ENCODE measurements at places on chromosomes 12 and 14.

GRCh38 chr14:72451054-72451972 lies 442.6 kb downstream of the DPF3 start:
- DNase-seq: peak; percentile 44

DNA sequence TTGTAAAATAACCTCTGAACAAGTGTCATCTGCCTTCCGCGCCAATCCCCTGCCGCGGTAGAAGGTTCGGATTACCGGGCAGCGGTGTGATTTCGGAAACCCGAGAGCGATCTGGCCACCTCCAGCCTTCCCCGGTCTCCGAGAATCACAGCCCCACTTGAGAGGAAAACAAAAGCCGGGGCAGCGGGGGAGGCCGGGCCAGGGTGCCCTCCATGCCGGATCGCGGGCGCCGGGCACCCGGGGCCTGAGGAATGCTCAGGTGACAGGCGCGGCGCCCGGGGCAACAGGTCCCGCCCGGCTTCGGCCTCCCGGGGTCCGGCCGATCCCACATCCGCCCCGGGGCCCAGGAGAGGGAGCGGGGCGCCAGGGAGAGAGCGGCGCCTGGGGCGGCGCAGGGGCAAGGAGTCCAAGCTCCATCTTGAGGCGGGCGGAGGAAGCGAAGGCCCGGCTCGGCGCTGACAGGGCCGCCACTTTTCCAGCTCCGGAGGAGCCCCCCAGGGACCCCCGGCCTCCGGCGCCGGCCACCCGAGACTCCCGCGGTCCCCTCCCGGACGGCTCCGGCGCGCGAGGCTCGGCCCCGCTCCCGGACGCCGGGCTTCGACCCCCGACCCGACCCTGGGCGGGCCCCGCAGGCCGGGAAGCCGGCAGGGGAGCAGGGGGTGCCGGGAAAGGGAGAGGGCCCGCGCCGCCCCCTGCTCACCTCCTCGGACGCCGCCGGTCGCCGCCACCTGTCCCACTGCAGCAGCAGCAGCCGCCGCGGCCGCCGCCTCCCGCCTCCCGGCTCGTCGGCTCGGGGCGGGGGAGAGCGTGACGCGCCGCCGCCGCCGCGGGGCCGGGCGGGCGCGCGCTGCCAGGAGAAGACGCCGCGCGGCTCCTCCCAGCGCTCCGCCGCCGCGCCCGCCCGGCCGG lies at the start of gene CLIP1:
Gene CLIP1 (minus strand): TSS at position 849 of the 909 bp plus-strand sequence. CDS start 42,217 bp downstream, outside the sequence.
- peak; percentile 58 for DNase-seq

DNA sequence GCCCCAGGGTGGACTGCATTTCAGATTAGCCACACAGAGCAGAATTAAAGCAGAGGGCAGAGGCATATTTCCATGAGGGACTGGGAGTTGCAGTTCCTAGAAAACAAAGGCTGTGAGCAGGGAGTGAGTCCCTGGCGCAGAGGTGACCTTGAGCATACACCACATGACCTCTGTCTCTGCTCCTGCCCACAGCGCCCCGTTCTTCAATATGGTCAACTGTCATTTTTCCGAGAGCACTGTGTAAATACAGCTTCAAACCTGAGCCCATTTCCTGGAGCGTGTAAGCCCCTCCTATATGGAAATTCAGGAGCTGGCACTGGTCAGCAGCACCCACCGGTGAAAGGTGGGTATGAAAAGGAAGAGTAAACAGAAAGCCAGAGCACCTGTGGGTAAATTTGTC lies 192.2 kb upstream of the PELI2 start:
- no peak for DNase-seq

DNA sequence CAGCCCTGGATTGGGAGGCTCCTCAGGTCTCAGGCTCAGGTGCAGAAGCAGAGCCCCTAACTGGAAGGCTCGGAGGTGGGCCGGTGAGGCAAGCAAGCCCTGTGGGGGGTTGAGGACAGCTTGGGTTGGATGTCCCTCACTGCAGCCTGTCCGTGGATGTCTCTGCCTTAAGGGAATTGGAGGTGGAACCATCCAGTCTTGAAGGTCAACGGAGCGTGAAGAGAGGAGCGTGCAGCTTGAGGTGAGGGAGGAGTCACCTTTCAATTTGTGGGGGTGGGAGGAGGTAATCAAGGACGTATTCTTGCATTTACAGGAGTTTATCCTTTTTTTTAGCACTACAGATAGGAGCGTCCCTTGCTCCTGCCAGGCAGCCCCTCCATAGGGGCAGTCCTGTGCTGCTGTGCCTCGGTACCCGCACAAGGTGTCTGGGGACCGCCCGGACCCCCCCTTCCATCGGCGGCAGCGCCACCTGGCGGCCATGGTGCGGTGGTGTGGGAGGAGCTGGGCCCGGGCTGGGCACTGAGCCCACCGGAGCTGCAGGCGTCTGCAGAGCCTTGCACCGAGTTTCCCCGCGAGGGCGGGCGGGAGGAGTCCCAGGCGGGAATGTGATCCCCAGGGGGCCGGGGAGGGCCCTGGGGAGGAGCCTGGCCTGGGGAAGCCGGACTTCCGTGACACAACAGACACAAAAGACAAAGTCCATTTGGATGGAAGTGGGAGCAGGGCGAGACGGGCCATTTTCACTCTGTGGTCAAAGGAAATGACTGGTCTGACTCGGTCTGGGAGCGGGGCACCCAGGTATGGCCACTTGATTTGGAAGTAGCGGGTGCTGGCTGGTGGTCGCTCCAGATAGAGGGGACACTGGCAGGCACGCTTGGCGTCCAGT lies 864 bp downstream of the DNAJC22 start:
- DNase-seq: peak; percentile 63

- no peak for DNase-seq
These were observed 22.2 kb upstream of the TCL1B start for GRCh38 chr14:95664066-95664465.

DNA sequence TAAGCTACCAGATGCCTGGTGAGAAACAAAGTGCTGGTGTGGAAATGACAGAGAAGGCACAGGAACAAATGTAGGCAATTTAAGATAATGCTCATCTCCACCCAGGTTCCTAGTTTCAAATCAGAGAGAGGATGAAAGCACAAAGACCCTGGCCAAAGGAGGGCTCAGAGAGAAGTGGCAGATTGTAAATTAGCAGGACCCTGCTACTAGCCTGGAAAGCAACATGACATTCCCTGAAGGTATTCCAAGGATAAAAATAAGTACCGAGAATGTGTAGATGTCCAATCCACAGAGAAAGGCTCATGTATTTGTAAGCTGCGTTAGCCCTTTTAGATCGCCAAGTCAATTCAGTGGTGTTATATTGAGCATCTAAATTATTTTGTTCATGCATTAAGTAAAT lies 324.0 kb downstream of the TMEM117 start:
- DNase-seq: no peak

DNA sequence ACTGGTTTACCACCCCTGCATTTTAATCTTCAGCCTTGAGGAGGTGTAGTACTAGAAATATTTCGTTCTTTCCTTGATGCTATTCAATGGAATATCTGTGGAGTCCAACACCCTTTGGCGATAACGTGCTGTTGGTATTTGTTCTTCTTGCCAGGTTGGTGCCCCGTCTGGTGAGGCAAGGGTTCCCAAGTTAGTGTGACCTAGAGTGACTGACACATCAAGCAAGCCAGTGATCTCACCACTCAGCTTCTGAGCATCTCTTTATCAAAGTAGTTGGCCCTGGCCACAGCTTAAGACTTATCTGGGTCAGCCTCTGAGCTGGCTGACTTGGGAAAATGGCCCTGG lies 60.2 kb downstream of the PLXNC1 start:
- DNase-seq: peak; percentile 28

DNA sequence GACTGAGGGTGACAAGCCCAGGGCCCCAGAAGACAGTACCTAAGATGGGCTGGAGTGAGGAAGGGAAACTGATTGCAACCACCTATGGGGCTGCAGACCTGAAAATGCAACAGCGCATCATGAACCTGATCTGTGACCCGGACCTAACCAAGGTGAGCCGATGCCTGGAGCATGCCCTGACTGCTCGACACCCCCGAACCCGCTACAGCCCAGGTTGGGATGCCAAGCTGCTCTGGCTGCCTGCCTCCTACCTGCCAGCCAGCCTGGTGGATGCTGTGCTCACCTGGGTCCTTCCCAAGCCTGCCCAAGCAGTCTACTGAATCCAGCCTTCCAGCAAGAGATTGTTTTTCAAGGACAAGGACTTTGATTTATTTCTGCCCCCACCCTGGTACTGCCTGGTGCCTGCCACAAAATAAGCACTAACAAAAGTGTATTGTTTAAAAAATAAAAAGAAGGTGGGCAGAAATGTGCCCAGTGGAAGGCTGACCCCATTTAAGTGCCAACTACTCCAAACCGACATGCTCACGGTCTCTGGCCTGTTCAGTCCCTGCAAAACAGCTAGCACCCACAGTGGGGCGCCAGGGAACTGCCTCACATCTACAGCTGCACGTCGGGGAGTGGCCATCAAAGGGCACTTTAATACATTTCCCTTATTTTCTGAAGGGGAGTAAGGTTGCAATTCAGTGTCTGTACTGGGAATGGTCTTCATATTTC lies 4.2 kb downstream of the RDH5 start:
- peak; percentile 62 for DNase-seq

GRCh38 chr12:131642101-131642540 lies 68.8 kb upstream of the SFSWAP start:
- no peak for DNase-seq

GRCh38 chr12:102638777-102639176 lies 158.4 kb upstream of the IGF1 start:
- no peak for DNase-seq

GRCh38 chr14:55832122-55832911 lies 252.3 kb downstream of the KTN1 start:
- DNase-seq: no peak

- DNase-seq: peak; percentile 1
These were observed 105.0 kb downstream of the PPP2R5E start for GRCh38 chr14:63438065-63438757.

DNA sequence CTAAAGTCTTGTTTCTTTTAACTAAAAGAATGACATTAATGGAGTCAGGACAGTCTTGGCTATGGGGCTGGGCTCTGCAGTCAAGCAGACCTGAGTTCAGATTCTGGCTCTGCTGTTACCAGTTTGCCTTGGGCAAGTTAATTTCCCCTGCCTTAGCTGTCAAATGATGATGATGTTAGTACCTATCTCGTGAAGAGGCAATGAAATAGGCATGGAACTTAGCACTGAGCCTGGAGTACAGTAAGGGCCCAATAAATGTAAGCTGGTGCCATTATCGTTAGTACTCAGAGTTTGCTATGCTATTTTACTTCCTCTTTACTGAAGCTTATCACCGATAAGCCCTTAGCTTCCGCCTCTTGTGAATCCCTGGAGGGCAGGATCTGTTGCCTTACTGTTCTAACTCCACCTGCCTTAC lies 8.5 kb downstream of the FBXW8 start:
- DNase-seq: no peak

GRCh38 chr12:3122841-3123678 lies 45.9 kb downstream of the TSPAN9 start:
- no peak for DNase-seq

DNA sequence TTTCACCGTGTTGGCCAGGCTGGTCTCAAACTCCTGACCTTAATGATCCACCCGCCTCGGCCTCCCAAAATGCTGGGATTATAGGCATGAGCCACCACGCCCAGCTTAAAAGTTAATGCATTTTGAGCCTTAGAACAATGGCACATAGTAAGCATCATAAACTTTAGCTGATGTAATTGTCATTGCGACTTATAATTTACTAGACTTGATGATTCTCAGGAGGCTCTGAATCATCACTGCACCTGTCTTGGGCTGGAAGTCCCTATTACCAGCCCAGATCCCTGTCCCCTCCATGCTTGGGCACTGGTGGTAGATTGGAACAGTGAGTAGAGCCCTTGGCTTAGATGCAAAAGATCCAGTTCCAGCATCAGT lies 26.1 kb downstream of the KMT5A start:
- no peak for DNase-seq

- no peak for DNase-seq
These were observed 31.6 kb upstream of the NUDT14 start for GRCh38 chr14:105212541-105213300.

DNA sequence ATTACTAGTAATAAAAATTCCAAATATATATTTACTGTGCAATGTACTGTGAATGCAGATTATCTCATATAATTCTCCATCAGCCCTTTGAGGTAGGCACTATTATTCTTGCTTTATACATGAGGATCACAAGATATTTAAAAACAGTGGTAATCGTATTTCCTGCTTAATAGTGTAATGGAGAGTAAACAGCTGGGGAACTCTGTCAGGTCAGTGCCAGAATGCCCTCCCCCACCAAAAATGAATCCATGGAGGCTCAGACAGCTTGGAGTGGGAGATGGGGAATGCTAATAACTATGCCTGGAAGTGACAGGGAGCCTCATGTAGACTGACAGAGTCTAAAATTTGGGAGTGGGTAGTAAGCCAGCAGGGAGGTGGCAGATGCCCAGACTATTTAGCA lies 153.6 kb downstream of the PAH start:
- DNase-seq: no peak

GRCh38 chr12:81070846-81071245 lies 7.0 kb upstream of the ACSS3 start:
- DNase-seq: no peak

DNA sequence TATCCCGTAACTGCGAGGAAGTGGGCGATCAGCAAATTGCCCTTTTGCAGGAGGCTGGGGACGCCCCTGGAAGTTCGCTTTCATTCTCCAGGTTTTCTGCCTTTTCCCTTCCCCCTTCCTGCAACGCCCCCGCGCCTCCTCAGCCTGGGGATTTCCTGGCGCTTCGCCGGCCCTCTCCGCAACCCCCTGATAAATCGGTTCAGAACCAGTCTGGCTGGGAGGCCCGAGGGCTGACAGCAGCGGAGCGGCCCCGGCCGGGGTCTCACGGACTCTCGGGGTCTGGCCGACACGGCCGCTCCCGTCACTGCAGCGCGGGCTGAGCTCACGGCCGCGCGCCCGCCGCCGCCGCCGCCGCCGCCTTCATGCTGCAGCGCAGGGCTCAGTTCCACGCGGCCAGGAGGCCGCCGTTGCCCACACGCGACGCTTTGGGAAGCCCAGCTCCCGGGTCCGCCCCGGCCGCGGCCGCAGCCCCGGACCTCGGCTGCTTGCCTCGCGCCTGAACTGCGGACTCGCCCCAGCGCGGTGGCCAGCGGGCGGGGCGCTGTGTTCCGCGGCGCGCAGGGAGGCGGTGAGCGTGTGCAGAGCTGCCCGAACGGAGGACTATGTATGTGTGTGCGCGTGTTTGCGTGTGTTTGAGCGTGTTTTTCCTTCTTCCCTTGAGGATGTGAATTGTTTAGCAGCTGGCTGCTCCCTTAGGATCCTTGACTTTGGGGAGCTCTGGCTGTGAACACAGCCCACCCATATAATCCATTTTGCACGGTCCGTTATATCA lies at the start of gene LRFN5:
Gene LRFN5 (plus strand): TSS at position 345 of the 772 bp plus-strand sequence.
- no peak for DNase-seq

- DNase-seq: no peak
These were observed 4.4 kb downstream of the CACNB3 start for GRCh38 chr12:48822711-48823110.
